Stimulated activated CD4-positive, alpha-beta T cell treated with anti-CD3 and anti-CD28 coated beads, TNF-alpha, amount 100 ng/mL, for 1 hour (primary cell): ENCODE measurements at places on chromosomes 16 and 17.

- no peak for DNase-seq
These were observed 3.1 kb upstream of the RAB11FIP4 start for GRCh38 chr17:31388351-31388750.

GRCh38 chr16:63650550-63650949 is 1471.3 kb downstream of the CDH11 start:
- no peak for DNase-seq

DNA sequence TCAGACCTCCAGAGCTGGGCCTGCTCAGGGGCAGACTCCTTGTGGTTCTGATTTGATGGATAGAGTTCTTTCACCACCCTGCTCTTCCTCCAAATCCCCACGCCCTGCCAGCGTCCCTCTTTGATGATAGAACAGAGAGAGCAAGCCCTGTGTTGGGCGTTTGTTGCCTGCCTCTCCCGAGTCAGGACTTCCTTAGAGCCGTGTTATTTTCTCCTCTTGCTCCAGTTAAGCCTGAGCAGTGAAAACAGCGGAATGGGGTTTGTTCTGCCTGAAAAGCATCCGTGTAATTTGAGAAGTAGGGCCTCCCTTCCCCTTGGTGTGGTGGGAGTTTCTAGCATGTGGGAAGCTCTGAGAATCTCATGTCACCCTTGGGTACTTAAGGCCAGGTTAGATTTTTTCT is 22.1 kb downstream of the TMEM94 start:
- DNase-seq, result no peak

GRCh38 chr17:40316571-40317344 is 7.8 kb downstream of the RARA start:
- DNase-seq, result no peak

- DNase-seq, result no peak
These were observed 332.8 kb upstream of the DYNLRB2 start for GRCh38 chr16:80208015-80208414.

GRCh38 chr16:75064403-75065148 is 52.0 kb downstream of the LDHD start:
- no peak for DNase-seq

DNA sequence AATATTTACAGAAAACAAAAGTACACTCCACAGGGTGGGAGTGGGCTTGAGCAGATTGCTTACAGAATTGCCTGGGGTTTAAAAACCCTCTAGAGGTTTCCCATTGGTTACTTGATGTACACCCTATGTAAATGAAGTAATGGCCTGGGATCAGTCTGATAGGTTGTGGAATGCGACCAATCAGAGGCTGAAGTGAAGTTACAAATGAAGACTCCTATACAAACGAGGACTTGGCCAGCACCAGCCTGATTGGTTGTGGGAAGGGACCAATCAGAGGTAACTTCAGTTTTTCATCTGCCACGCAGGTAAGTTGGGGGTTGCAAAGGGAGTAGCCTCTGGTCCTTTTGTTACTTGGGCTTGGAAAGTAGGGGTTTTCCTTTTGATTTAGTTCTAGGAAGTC is 8.8 kb downstream of the EEF2K start:
- DNase-seq, result no peak

DNA sequence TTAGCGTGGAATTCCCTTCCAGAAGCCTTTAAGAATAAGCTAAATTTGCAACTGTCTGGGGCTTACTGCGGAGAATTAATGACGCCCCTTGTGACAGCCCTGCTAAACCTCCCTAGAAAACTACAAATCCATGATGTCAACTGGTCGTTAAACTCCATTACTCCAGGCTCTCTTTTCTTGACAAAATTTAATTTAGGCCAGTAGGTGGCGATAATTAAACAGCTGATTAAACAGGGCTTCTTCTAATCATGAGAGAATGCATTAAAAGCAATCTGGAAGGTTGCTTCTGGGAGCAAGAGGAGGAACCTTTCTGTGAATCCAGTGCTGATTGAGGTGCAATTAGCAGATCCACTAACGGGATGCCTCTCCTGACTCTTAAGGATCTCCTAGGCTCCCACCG is 8.1 kb upstream of the NLRP1 start:
- no peak for DNase-seq

DNA sequence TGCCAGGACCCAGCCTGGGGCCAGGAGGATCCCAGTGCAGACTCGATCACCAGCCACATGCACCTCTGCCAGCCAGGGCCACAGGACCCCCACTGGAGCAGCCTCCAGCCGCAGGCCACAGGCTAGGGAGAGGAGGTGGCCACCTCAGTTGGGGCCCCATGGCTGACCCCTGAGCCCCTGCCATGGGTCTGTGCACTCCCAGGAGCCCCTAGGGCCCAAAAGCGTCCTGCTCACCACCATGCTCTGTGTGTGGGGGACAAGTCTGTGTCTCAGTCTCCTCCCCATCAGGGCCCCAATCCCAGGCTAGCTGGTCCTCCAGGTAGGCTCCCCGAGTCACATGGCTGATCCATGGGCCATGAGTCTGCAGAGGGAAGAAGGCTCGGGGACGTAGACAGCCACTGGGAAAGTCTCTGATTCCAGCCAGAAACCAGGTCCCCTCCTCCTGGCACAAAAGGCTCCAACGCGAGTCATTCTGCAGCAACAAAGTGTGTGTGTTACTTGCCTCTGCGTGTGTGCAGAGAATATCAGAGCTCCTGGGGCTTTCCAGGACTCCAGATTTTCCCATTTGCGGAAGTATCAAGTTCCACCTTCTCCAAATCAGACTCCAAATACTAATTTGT is 6.1 kb upstream of the PRSS8 start:
- DNase-seq, result no peak
